ENCODE measurements at places on chromosomes 16 and 17.

GRCh38 chr16:31347445-31347844, 7.5 kb upstream of the ITGAX start:
- DNase-seq = no peak

GRCh38 chr16:3173892-3174617, 13.9 kb upstream of the OR1F1 start:
- DNase-seq = no peak

DNA sequence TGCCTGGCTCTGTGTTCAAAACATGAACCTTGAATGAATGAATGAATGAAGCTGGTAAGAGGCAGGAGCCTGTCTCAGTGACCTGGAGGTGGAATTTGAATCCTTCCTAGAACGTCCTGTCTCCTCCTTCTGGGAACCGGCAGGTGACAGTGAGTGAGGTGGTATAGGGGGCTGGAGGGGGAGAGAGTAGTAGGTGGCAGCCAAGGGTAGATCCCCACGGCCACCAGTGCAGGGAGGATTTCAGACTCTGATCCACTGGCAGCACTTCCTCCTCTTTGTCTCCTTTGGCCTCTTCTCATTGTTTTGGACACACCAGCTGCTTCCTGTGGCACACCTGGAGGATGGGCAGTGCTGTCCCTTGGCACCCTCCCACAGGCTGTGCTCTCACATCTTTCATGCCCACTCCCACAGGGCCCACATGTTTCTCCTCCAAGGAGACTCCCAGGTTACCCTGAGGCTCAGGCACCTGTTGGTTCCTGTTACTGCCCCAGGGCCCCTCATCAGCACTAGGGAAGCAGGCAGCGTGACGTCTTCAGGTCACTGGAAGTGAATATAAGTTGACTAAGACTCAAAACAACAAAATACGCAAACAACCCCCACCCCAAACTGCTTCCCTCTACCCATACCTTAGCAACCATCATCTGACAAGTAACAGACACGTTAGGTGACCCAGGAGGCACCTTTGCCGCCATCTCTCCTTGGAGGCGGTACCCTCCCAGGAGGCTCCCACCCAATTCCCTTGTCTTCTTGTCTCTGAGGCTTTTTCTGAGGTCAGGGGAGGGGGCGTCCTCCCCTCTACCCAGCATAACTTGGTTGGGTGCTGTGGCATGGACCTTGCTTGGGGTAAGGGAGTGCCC, 84.6 kb downstream of the N4BP1 start:
- DNase-seq = no peak

- no peak for DNase-seq
Measured at GRCh38 chr16:12349936-12350850, 373.7 kb downstream of the SNX29 start.

GRCh38 chr16:75256696-75257343, 5.4 kb upstream of the BCAR1 start:
- no peak for DNase-seq

DNA sequence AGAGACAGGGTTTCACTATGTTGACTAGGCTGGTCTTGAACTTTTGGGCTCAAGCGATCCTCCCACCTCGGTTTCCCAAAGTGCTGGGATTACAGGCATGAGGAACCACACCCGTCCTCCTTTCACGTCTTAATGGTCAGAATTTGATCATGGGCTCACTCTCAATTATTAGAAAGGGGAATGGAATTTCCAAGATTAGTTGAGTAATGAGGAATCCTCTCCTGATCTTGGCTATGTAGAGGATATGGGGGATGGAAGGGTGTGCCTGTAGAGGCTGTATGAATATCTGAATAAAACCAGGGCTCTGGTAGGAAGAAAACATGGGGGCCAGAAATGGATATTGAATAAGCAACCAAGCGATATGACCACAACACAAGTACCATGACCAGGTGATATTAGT, 25.9 kb upstream of the SMURF2 start:
- DNase-seq = no peak

GRCh38 chr16:59045501-59045900, 311.4 kb upstream of the GOT2 start:
- no peak for DNase-seq

DNA sequence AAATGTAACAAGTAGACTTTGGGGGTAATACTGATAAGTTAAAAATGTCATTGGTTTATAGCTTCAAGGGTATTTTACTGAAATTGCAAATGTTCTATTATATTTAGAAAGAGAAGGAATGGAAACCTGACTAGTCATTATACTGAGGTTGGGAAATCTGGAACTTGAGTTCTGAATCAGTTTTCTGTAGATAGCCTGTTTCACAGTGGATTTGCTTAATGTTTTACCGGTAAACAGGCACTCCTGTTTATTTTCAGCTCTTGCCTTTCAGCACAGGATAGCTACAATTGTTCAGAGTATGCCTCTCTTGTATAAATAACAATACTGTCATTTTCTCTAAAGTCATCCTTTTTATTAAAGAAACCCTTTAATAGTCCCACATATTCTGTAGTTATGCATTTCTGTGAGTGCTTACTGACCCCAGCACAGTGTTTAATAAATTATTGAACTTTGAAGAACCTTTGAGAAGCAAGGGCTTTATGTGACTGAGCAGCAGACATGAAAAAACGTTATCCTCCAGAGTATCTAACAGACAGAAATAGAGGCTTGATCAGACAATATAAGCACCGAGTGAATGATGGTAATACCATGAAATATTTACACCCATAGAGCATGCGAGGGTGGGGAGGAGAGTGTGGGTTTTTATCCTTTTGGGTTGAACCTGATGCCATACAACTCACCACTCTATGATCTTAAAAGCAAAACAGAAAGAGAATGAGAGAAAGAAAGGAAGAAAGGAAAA, 58.2 kb downstream of the FTO start:
- no peak for DNase-seq

GRCh38 chr17:44389723-44390202, 314 bp upstream of the ITGA2B start:
- no peak for DNase-seq
